Sigmoid colon (tissue), 7 donors: ENCODE measurements at places on chromosomes 1 and 21. TPM values are rescaled to one million over a fixed set of nuclear protein-coding genes. Genes with fewer than 3 reads are reported as not detected.

GRCh38 chr1:184953600-184954219 lies 20.6 kb downstream of the NIBAN1 start:
- no peak for DNase-seq

Gene CADM3
- total RNA-seq: 15.7 TPM

Gene IVL
- not detected for total RNA-seq

- DNase-seq: no peak
Measured at GRCh38 chr1:216905137-216905536, 181.9 kb upstream of the ESRRG start.

DNA sequence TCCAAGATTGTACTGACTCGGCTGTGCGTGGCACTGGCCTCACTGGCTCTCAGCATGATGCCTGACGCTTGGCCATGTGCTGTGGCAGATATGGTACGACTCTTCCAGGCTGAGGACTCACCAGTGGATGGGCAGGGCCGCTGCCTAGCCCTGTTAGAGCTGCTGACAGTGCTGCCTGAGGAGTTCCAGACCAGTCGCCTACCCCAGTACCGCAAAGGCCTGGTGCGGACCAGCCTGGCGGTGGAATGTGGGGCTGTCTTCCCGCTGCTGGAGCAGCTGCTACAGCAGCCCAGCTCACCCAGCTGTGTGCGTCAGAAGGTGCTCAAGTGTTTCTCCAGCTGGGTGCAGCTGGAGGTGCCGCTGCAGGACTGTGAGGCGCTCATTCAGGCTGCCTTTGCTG lies 2.9 kb downstream of the IPO13 start:
- no peak for DNase-seq
